Stimulated activated CD8-positive, alpha-beta memory T cell treated with anti-CD3 and anti-CD28 coated beads, Interleukin-4, amount 100 ng/mL, for 1 hour (primary cell): ENCODE measurements at places on chromosomes 7 and 10.

DNA sequence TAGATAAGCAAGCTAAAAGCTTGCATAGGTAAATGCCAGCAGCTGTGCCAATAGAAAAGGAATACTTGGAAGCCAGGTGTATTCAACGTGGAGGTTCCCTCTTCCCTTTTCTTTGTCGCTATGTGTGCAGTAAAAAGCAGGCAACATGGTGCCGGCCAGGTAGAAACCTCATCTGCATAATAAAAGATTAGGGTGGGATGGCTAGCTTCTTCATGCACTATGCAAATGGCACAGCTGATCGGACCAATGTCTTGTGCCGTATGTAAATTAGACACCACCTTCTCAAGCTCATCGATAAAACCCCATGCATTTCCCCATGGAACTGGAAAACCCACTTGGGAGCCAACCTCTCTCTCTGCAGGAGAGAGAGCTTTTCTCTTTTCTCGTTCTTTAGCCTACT, 150.9 kb upstream of the FOXK1 start:
- no peak for DNase-seq

DNA sequence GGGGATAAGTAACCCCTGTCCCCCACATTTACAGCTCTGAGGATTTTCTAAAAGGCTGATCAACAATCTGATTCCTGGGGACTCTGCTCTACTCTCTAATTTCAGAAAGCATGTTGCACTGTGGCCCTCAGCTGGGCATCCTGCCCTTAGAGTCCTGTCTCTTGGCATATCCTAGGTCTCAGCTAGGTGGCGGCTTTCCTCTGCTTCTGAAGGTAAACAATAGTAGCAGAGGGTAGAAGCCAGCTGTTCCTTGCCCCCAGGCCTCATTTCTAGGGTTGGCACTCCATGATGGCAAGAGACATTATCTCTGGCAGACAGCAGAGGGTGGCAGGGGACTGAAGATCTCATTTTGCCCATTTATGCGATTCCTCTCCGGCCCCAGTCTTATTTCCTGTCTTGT, 77.0 kb downstream of the ADCYAP1R1 start:
- DNase-seq = no peak

GRCh38 chr10:74542077-74542476, 284.3 kb upstream of the KAT6B start:
- no peak for DNase-seq

DNA sequence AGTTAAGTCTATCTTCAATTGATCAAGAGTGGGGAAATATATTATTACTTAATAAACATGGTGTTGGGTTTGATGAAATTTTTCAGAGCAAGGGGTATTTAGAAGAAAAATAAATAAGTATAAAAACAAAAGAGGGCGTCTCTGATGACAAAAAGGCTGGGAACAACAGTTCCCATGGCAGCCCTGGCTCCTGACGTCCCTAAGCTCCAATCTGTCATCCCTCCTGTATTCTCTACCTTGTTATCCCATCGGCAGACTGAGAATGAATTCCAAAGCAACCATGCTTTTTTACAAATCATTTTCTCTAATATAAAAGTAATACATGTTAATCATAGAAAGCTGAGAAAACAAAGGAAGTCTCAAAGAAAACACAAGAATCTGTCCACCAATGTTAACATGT, 55.5 kb downstream of the SORBS1 start:
- no peak for DNase-seq

GRCh38 chr10:71179382-71179781, 33.0 kb upstream of the UNC5B start:
- no peak for DNase-seq
